ENCODE measurements at places on chromosomes 4 and X.

DNA sequence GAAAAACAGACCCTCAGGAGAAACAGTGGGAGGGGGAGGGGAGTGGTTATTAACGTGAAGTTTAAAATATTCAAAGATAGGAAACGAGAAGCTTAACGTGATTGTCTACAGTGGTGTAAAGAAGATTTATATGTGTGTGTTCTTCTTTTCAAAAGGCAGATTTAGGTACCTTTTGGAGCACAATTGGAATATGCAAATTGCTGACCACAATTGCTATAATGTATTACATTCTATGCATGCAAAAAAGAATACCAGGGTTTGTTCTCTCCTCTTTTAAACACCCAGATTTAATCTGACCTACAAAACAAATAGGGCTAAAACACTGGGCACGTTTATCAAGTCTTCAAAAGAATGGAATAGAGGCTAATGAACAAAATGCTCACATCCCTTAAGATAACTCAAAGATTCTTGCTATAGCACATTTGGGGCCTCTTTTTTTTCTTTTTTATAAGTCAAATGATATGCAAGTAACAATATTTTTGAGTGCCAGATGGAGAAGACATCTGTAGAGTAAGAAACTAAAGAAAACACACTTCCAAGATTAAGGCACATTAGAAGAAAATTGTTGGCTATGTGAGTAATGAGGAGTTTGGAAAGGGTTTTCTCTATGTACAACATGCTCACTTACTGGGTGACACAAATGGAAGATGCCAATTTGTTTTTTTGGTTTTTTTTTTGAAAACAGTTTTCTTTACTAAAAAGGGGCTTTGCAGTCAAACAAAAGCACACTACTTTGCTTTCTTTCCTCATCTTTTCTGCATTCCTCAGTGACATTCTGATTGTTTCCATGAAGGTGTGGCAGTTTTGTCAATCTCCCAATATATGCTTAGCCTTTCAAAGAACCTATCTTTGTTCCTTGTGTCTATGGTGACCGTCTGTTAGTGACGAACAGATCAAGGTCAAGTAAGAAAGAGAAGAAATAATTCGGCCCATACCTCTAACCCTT, 240.3 kb downstream of the PALLD start:
- DNase-seq = no peak

GRCh38 chrX:100830547-100830946, 10.4 kb downstream of the CSTF2 start:
- DNase-seq = no peak

- no peak for DNase-seq
Observed at GRCh38 chr4:101651778-101652177, 138.8 kb upstream of the BANK1 start.

GRCh38 chr4:41144812-41145211, 69.5 kb downstream of the APBB2 start:
- no peak for DNase-seq

GRCh38 chr4:155667222-155667567, 547 bp downstream of the GUCY1A1 start:
- DNase-seq = peak; percentile 3

GRCh38 chr4:118389721-118390120, 36.9 kb upstream of the PRSS12 start:
- DNase-seq = no peak

DNA sequence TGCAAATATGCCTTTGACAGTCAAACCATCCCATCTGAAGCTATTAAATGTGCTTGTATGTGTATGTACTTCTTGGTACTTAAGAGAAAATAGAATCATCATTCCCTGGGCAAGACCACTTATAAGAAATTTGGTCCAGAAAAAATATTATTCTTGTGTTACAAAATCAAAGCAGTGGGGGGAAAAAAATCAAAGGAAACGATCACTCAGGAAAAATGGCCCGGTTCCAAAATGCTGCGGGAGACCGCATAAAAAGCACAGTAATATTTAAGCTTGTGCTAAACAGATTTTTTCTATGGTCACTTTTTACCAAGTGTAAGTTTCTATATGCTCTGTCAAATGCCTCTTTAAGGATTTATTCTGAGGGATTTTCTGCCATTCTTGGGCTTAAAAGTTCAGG, 36.1 kb downstream of the RAI2 start:
- no peak for DNase-seq

DNA sequence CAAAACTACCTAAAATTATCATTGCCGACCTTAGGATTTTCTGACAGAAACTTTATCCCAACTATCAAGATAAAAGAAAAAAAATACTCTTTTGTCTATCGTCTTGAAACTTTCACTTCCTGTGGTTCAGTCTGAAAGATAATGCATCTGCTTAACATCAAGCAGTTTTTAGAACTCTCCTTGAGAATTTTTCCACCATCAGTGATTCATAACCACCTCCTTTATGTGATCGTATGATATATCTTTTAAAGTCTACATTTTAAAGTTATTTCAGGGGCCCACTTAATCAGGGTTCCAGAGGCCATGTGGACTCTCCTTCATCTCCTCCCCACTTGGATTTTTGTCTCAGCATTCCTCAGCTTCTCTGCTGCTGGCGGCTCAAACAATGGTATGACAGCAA, 272.8 kb upstream of the TENM3 start:
- no peak for DNase-seq

DNA sequence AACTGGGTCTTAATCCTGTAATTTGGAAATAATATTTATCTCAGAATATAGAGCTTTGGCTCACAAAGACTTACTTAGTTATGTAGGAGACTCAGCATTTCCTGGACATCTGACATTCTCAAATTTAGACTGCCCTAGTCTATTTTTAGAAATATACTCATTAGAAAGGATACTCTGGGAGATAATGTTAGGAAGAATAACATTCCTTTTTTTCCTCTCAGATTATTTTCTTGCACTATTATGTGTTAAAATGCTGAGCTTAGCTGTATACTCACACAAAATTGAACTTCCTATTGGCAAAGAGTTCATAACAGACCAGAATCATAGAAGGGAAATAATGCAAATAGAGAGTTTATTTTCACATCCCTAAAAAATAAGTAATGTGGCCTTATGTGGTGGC, 1424.9 kb upstream of the PCDH7 start:
- no peak for DNase-seq

GRCh38 chrX:29880977-29881376, 334.4 kb upstream of the MAGEB2 start:
- DNase-seq = no peak

- peak; percentile 4 for DNase-seq
Observed at GRCh38 chr4:44583393-44583792, 68.0 kb downstream of the YIPF7 start.

DNA sequence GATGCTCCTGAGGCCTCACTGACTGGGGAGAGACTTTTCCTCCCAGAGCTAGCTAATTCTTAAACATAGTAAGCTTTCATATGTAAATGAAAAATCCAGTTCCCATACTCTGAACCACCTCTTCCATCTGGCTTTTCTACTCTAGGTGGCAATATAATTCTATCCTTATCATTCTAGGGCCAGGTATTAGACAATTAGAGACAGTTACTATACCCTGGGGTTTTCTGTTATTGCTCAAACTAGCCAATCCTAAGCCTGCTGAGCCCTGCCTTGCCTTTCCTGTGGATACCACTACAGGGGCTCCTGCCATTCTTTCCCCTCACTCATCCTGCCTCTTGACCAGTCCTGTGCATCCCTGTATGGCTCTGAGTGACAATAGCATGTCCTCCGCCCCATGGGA, 552.0 kb downstream of the STIM2 start:
- no peak for DNase-seq

GRCh38 chrX:3425031-3425430, 78.6 kb upstream of the MXRA5 start:
- no peak for DNase-seq

- no peak for DNase-seq
Observed at GRCh38 chr4:44558031-44558605, 93.3 kb downstream of the YIPF7 start.

DNA sequence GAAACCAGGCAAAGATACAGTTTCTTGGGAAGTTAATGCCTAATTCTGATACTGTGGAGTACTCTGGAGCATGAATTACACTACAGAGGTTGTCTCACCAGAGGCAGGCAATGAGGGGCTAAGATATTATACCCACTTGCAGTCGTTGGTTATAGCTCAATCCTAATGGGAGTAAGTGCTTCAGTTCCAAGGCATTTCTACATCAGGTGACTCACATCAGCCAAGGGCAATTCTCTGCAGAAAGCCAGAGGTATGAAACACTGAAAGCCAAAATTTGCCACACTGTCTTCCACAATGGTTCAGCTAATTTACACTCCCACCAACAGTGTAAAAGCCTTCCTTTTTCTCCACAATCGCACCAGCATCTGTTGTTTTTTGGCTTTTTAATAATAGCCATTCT, 174.0 kb upstream of the IL15 start:
- DNase-seq = no peak

- no peak for DNase-seq
Observed at GRCh38 chr4:10100734-10101216, 15.8 kb downstream of the WDR1 start.

DNA sequence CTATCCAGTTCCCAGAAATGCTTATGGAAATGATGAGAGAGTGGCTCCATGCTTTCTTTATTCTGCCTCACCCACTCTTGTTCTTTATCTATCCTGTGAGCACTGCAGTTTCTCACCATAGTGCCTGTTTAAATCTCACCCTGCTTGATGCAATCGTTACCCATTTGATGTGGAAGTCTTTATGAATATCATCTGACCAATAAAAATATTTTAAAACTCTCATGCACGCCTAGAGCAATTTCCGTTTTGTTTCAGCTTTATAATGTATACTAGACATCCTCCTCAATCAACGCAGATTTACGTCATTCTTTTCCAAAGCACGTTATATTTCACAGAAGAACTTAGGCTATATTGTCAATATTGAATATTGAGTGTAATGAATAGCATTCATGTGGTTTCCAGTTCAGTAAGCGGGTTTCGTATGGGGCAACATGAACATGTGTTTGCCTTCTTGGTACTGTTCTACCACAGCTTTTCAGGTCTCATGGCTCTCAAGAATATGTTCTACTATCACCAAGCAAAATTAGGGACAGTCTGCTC, 32.9 kb downstream of the GPM6A start:
- no peak for DNase-seq

- DNase-seq = no peak
Observed at GRCh38 chrX:42087960-42088359, 164.6 kb upstream of the CASK start.

GRCh38 chrX:39936886-39937770, 160.6 kb downstream of the BCOR start:
- peak; percentile 18 for DNase-seq

DNA sequence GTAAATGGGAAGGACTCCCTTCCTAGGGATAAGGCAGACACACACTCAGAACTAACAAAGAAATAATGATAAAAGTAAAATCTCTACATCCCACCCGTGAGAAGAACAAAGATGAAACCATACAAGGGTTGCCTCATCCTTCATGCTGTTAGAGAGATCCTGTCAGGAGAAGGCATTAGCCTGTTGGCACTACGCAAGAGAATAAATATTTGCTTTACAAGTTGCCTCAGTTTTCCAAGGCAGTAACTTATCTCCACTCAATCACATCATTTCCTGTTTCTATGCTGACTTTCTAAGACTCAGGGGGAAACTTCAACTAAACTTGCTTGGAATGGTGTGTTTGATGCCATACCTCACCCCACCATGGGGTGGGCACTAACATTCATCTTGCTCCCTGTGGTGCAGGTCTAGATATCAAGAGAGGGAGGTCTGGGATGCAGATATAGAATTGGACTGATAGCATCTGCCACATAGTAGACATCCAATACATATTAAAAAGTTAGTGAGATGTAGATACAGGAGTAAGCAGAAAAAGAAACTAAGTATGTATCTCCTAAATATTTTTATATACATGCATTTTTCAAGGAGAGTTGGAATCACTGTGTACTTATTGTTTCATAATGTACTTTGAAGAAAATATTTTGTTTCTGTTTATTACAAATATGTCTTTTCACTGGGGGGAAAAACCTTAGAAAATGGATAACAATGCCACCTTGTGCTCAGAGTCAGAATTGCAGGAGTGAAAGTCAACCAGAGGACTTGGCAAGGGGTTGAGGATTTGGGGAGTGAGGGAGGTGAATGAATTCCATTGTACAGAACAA, 57.2 kb upstream of the BEX4 start:
- DNase-seq = peak; percentile 22

GRCh38 chrX:68844581-68844980, 15.8 kb downstream of the EFNB1 start:
- DNase-seq = no peak

DNA sequence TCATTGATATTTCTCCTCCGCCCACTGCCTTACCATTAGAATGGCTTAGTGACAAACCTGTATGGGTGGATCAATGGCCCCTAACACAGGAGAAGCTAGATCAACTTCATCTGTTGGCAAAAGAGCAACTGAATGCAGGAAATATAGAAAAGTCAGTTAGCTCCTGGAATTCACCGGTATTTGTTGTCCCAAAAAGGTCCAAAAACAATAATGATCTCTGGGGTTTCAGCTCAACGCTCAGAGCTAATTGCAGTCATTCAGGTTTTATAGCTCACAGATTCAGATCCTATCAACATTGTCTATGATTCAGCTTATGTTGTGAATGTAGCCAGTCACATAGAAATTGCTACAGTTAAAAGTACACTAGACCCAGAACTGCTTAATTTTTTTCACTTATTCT, 124.0 kb upstream of the ZCCHC13 start:
- DNase-seq = no peak

- no peak for DNase-seq
Observed at GRCh38 chrX:63426519-63426918, 75.4 kb upstream of the SPIN4 start.

- DNase-seq = no peak
Observed at GRCh38 chrX:3216581-3217180, 129.8 kb downstream of the MXRA5 start.

DNA sequence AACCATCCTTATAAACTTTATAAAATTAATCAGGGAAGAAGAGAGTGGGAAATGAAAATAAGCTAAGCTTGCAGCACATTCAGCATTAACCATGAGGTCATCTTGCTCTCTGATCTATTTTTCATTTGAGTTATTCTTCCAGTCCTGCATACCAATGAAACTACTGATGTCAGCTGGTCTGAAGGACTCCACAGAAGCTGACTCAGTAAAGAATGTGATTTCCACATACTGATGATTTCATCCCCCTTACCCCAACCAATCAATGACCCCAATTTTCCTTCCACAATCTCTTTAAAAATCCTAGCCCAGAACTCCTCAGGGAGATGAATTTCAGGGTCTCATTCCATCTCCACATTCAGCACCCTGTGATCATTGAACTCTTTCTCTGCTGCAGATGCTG, 18.8 kb upstream of the DSPP start:
- no peak for DNase-seq

DNA sequence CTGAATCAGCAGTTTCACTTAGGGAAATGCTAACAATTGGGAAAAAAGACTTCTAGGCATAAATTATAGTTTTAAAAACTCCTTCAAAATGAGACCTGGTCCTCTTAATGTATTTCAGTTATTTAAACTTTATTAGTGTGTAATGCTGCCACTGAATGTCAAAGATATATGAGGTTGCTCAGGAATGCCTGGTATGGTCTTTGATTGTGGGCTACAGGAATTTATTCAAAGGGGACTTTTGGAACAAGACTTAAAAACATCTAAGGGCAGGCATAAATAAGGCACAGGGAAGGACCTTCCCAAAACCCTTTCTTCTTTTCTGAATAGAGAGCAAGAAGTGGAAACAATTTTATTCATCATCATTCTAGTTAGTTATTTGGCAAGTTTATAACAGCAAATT, 439.1 kb downstream of the TLL1 start:
- DNase-seq = no peak

GRCh38 chr4:182642831-182643230, 274.4 kb downstream of the DCTD start:
- DNase-seq = no peak

GRCh38 chrX:134650701-134651100, 7.6 kb downstream of the PLAC1 start:
- DNase-seq = no peak

All from activated CD4-positive, alpha-beta T cell treated with anti-CD3 and anti-CD28 coated beads, Interleukin-2, Interleukin-4, amounts not matched to agents 100 ng/mL and 50 ng/mL, durations not matched to agents 16 hours and 8 hours (primary cell).